Activated naive CD4-positive, alpha-beta T cell treated with anti-CD3 and anti-CD28 coated beads, Interleukin-2, amount 50 U/mL, for 72 hours (primary cell): ENCODE measurements at places on chromosomes 3 and 15.

DNA sequence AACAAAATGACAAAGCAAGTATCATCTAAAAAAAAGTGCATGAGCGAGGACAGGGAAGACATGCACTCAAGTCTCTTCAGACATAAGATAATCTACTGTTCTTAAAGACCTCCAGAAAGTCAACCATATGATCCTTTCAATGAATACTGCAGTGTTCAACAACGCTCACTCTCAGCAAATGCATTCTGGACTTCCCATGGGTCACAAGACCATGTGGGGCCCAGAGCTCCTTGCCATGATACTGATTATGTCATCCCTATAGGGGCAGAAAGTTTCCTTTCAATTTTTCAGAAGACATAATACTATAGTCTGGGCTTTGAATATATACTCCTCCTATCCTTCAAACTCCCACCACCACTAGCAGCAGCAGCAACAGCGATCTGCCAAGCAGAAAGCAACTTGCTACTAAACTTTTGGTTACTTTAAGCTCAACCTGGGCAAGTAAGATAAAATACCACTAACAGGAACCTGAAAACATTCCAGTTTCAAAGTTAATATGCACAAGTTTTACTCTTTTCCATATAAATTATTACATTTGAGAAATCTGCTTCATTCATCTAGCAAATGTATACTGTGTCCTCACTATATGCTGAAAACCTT lies 143.5 kb downstream of the ADAM10 start:
- DNase-seq, result no peak

DNA sequence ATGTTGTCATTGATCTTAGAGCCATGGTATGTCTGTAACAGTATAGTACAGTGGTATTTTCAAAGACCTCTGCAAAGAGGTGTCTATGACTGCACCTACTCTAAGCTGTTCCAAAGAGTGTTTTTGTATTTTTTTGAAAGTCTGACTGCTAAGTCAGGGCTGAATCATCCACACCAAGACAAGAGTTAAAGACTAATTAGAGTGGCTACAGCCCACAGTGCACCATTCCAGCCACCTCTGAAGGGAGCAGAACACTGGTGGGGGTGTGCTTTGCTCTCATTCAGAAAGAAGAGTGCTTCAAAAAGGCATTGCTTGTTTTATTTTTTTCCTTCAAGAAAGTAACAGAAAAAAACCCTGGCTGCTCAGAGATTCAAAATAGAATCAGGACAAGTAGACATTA lies 301.4 kb downstream of the GABRG3 start:
- no peak for DNase-seq

DNA sequence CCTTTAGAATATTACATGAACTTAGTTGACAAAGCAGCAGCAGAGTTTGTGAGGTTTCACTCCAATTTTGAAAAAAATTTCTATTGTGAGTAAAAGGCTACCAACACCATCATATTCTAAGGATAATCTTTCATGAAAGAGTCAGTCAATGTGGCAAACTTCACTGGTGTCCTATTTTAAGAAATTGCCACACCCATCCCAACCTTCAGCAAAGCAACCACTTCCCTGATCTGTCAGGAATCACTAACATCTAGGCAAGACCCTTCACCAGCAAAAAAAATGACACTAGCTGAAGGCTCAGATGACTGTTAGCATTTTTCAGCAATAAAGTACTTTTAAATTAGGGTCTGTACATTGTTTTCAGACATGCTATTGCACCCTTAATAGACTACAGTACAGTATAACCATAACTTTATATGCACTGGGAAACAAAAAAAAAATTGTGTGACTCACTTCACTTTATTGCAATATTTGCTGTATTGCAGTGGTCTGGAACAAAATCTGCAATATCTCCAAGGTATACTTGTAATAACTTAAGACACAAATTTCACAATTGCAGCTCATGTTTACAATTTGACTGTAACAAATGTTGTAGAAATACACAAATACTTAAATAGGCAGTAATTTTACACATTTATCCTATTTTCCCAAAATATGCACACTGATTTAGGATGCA lies 38.9 kb upstream of the ALCAM start:
- DNase-seq, result no peak

- no peak for DNase-seq
These were observed 85.0 kb upstream of the STAC start for GRCh38 chr3:36295296-36295695.

- DNase-seq, result no peak
These were observed 125.3 kb upstream of the THBS1 start for GRCh38 chr15:39455471-39455991.

GRCh38 chr15:42427429-42428223 lies 63.3 kb downstream of the ZNF106 start:
- DNase-seq, result no peak

DNA sequence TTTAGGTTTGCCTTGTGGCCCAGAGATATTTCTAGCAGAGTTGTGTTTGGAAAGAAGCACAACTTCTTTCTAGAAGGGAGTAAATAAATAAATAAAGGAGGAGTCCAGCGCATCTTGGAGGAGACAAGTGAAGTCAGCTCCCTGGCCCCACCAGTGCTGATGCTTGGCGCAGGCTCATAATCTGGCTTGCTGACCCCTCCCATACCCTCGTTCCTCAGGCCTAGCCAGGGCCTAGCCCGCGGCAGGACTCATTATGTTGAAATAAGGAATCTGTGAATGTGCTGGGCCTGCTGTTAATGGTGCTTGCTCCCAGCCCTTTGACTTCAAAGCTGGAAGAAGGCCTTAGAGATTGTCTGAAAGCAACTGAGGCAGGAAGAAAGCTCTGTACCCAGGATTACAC lies 3.1 kb downstream of the ZNF710 start:
- DNase-seq, result no peak

GRCh38 chr15:33859992-33860545 lies 108.2 kb upstream of the CHRM5 start:
- no peak for DNase-seq

GRCh38 chr3:136734382-136735070 lies 17.7 kb downstream of the STAG1 start:
- no peak for DNase-seq

DNA sequence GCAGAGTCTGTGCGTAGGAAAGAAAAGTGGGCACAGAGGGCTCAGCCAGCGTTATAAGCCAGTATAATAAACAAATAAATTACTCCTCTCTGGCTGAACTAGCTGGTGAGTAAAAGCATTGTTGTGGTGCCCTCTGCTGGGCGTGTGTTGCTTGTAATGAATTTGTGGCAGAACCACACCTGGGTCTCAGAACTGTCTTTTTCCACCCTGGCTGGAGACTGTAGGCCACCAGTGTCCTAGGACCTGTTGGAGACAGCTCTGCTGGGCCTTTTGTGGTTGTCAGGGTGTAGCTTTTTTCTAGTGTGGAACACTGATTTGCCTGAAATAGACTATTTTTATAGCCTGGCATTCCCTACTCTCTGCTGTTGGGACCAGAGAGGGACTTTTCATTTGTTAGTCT lies 130.5 kb upstream of the EIF1B start:
- DNase-seq, result peak; percentile 59
